ENCODE measurements at places on chromosomes 1 and 21. TPM values are rescaled to one million over a fixed set of nuclear protein-coding genes. Genes with fewer than 3 reads are reported as not detected.

GRCh38 chr1:100219883-100220282 is 29.8 kb downstream of the DBT start:
- DNase-seq: no peak
- no peaks in the 10 kb centered on the region for H3K27me3 ChIP-seq
- peaks cover 12% of the 10 kb centered on the region for H3K4me1 ChIP-seq
- H3K27ac ChIP-seq: peak overlapping the region; percentile 53
- H3K36me3 ChIP-seq: peaks cover 6% of the 10 kb centered on the region
- peak overlapping the region; percentile 27 for H3K4me3 ChIP-seq

GRCh38 chr1:4309676-4310320 is 344.6 kb upstream of the AJAP1 start:
- no peaks in the 10 kb centered on the region for H3K4me1 ChIP-seq
- peaks cover 5% of the 10 kb centered on the region for H3K27me3 ChIP-seq
- H3K4me3 ChIP-seq: no peak overlapping the region

The CLDN17 gene
- total RNA-seq: not detected

- H3K4me3 ChIP-seq: no peak overlapping the region
- no peak for DNase-seq
- H3K27me3 ChIP-seq: no peaks in the 10 kb centered on the region
- no peak overlapping the region for H3K27ac ChIP-seq
- no peaks in the 10 kb centered on the region for H3K4me1 ChIP-seq
Measured at GRCh38 chr1:188270497-188270896, 1441.7 kb downstream of the PLA2G4A start.

- DNase-seq: no peak
- H3K36me3 ChIP-seq: no peaks in the 10 kb centered on the region
- H3K27me3 ChIP-seq: no peaks in the 10 kb centered on the region
- H3K4me3 ChIP-seq: no peak overlapping the region
- H3K4me1 ChIP-seq: no peaks in the 10 kb centered on the region
Measured at GRCh38 chr1:68128157-68128556, 77.7 kb upstream of the DIRAS3 start.

The ADCY10 gene
- total RNA-seq: 0.48 TPM

DNA sequence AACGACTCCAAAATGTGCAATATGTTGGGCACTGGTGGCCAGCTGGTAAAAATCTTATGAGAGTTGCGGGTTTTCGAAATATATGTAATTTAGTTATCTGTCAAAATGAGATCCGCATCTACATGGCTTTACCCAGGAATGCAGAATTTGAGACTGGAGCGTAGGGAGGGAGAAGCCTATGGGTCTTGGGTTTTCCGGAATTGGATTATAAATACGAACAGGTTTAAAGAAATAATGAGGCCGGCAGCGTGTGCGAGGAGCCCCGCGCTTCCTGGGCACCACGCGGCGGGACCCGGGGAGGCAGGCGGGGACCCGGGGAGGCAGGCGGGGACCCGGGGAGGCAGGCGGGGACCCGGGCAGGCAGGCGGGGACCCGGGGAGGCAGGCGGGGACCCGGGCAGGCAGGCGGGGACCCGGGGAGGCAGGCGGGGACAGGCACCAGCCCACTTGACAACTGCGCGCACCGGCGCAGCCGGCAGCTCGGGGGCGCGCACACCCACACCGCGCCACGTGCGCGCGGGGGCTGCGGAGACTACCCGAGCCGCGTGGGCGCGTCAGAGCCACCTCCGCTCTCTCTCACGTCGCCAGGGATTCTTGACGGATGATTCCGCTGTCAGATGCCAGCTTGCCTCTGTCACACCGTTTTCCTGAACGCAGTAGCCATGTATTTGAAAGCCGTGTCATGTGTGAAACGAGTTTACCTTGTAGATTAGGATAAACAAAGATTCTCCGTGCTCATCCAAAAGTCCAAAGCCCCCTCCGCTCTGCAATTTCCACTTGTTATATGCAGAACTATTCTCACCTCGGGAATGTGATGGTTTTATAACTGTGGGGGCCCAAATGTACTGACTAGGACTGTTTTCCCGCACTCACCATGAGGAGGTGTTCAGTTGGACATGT is 54.3 kb upstream of the HNRNPU start:
- peak overlapping the region; percentile 92 for H3K27ac ChIP-seq
- H3K27me3 ChIP-seq: peaks cover 8% of the 10 kb centered on the region
- no peaks in the 10 kb centered on the region for H3K36me3 ChIP-seq
- peak overlapping the region; percentile 81 for H3K4me3 ChIP-seq
- peaks cover 17% of the 10 kb centered on the region for H3K4me1 ChIP-seq
- DNase-seq: peak; percentile 73

GRCh38 chr1:3673381-3674099 is 21.2 kb downstream of the TP73 start:
- H3K27me3 ChIP-seq: peaks cover 2% of the 10 kb centered on the region
- no peaks in the 10 kb centered on the region for H3K36me3 ChIP-seq
- H3K4me3 ChIP-seq: peak overlapping the region; percentile 3

The B3GALT2 gene
- total RNA-seq: not detected

GRCh38 chr1:196651637-196652215 is at the start of gene CFH:
CFH (plus strand) TSS chr1:196652043; CDS start chr1:196652118, 75 bp downstream.
- H3K27me3 ChIP-seq: no peaks in the 10 kb centered on the region
- no peaks in the 10 kb centered on the region for H3K36me3 ChIP-seq
- DNase-seq: no peak
- peak within 1 kb of the TSS; percentile 66 for H3K27ac ChIP-seq
- H3K4me3 ChIP-seq: peak within 1 kb of the TSS; percentile 79

GRCh38 chr1:36284517-36284916 is 21.7 kb upstream of the SH3D21 start:
- DNase-seq: no peak
- no peak overlapping the region for H3K27ac ChIP-seq
- peaks cover 29% of the 10 kb centered on the region for H3K36me3 ChIP-seq
- no peak overlapping the region for H3K4me3 ChIP-seq
- peaks cover 24% of the 10 kb centered on the region for H3K4me1 ChIP-seq

The CD34 gene
- not detected for total RNA-seq

GRCh38 chr1:67162954-67163353 is 3.3 kb upstream of the IL23R start:
- H3K4me1 ChIP-seq: peaks cover 58% of the 10 kb centered on the region
- H3K27ac ChIP-seq: peak overlapping the region; percentile 96
- DNase-seq: peak; percentile 74

DNA sequence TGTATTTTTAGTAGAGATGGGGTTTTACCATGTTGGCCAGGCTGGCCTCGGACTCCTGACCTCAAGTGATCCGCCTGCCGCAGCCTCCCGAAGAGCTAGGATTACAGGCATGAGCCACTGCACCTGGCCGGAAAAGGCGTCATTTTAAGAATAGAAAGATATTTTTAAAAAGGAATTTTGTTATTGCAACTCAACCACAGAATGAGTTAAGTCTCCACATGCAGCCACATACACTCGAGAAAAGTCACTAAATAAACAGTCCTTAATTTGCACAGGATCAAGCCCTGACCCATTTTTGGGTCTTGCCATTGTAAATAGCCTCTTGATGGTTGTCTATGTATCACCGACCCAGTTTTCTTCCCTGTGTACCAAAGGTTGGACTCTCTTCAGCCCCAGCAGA is 85.5 kb downstream of the FBXO2 start:
- H3K4me1 ChIP-seq: peaks cover 4% of the 10 kb centered on the region
- no peak overlapping the region for H3K27ac ChIP-seq
- H3K27me3 ChIP-seq: peaks cover 7% of the 10 kb centered on the region

The METTL13 gene
- 69.8 TPM for total RNA-seq

All from natural killer cell treated with Interleukin-12 subunit alpha and Interleukin-12 subunit beta and Interleukin-15 and Interleukin-18, amount 100 ng/mL, for 72 hours (primary cell).